ENCODE measurements at places on chromosomes 13 and 19.

- no peak for DNase-seq
These were observed 541.0 kb downstream of the PCDH9 start for GRCh38 chr13:66689037-66689619.

GRCh38 chr13:108508263-108508662 is 121.1 kb upstream of the MYO16 start:
- no peak for DNase-seq

DNA sequence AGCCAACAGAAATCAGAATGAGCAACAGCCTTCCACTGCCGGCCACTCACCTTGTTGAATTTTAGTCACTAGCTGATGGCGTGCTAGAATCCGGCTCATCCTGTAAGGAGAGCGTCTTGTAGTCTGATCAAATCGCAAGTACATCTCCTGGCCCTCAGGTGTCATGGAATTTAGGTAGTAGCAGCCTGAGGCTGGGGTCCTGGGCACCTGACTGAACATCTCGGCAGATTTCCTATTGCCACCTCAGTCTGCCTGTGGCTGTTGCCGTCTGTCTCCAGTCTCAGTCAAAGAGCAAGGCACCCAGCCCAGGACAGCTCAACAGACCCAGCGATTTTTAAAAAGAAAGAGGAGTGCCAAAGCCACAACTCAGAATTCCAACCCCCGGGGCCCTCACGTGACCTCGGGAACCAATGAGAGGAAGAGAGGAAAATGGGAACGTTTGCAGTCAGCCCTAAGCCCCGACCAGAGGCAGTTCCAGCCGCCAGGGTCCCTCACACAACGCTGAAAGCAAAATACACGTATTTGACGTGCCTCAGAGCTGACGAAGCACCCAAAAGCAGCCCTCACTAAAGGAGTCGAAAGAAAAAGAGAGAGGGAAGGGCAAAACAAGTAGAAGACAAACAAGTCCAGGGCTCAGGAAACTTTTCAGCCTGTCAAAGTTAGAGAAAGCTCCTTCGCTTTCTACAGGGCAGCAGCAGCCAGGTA is at the start of gene STARD13:
STARD13 (minus strand) TSS at position 336 of the 705 bp plus-strand sequence; CDS start at position 219, 117 bp downstream.
- DNase-seq, result no peak

DNA sequence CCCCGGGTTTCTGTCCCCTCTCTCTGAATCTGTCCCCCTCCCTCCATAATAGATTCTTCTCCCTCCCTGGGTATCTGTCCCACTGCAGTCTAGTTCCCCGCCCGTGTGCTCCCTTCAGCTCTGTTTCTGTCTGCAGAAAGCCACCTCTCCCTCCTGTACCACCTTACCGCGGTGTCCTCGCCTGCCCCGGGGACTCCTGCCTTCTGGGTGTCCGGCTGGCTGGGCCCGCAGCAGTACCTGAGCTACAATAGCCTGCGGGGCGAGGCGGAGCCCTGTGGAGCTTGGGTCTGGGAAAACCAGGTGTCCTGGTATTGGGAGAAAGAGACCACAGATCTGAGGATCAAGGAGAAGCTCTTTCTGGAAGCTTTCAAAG is 1.3 kb downstream of the FCGRT start:
- no peak for DNase-seq

DNA sequence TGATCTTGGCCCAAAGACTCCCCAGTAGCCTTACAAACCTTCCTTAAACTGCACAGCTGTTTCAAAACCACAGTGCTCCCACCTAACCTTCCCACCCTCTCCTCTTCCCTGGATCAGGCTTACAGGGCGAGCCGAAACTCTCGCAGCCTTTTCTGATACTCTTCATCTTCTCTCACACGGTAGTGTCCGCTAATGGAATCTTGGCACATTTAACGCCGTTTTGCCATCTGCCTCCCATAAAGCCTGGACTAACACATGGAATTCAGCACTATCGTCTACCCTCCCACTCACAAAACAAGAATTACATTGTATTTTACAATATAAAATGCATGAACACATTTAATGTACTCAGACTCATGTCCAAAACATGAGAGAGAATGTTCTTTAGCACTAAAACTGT is 135.9 kb downstream of the RAP2A start:
- no peak for DNase-seq

DNA sequence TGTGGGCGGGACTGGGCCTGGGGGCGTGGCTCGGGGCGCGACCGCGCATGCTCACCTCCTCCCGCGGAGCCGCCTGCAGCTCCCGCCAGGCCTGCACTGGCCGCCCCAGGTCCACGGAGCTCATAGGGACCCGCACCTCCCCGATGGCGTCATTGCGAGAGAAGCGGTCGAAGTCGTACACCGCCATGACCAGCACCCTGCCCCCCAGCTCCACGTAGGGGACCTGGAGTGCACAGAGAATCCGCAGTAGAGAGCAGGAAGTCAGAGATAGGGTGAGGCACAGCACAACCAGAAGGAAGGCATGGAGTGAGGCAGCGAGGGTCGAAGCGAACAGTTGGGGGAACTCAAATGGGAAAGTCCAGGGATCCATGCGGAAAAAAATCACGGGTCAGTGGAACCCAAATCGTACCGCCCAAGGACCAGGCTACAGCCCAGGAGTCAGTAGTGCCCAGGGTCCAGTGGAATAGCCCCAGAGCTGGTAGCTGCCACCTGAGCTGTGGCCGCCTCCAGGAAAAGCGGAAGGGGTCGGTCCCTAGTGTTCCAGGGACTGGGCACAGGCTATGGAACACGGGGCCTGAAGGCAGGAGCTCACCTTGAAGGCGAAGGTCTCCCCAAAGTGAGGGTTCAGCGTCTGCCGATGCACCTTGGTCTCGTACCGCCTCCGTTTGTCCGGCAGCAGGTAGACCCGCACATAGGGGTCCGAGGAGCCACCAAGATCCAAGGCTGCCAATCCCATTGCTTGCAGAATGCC is 4.8 kb downstream of the SYT5 start:
- DNase-seq, result no peak

DNA sequence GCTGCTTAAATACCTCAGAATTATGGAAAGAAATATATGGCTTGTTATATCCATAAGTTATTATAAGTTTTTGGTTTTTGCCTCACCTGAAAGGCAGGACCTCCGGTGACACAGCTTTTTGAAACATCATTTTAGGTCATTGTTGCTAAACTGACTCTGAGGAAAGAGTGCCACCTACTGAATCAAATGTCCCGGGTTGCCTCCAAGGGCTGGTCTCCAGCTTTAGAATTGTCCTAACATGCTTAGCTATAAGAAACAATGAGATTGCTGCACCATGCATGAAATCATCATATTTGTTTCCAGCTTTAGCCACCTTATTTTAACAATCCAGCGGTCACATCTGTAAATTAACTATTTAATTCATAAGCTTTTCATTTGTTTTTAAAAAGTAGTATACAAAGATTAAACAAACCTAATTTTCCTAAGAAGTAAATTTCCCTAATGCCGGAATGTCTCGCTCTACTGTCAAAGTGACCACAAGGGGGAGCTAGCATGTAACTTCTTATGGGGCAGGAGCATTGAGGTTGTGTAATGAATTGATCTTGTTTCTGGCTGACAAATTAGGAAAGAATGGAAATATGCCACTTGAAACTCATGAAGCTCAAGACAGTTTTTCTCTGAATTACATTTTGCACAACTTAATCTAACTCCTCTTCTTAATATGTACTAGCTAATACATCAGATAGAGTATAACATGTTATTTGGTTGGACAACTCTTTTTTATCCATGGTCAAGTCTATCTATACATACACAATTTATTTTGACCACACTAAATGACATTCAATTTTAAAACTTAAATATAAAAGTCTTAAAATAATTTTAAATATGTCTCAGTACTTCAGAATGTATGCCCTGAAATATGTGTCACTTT is 6.7 kb upstream of the PCDH17 start:
- no peak for DNase-seq

- no peak for DNase-seq
These were observed 443.7 kb upstream of the PRR20A start for GRCh38 chr13:56697011-56697410.

GRCh38 chr19:43768273-43769050 is 12.3 kb downstream of the KCNN4 start:
- no peak for DNase-seq
